SJSA1 (cell line): ENCODE measurements at places on chromosomes 1 and 21.

GRCh38 chr21:38307771-38308531 is 51.2 kb downstream of the KCNJ15 start:
- peak overlapping the region; percentile 87 for H3K27ac ChIP-seq
- DNase-seq, result peak; percentile 79
- H3K4me1 ChIP-seq, result peaks cover 41% of the 10 kb centered on the region
- H3K27me3 ChIP-seq, result no peaks in the 10 kb centered on the region
- H3K36me3 ChIP-seq, result no peaks in the 10 kb centered on the region

DNA sequence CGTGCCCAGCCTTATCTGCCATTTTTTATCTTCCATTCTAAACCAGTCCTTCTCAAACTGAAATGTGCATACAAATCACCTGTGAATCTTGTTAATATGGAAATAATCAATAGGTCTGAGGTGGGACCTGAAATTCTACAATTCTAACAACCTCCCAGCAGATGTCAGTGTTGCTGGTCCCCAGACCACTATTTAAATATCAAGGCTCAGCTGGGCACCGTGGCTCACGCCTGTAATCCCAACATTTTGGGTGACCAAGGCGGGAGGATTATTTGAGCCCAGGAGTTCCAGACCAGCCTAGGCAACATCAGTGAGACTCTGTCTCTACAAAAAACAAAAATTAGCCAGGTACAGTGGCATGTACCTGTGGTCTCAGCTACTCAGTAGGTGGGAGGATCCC is 4.1 kb downstream of the UQCRHL start:
- H3K4me1 ChIP-seq, result peaks cover 48% of the 10 kb centered on the region
- DNase-seq, result no peak
- no peaks in the 10 kb centered on the region for H3K36me3 ChIP-seq

GRCh38 chr1:68565923-68566322 is 69.0 kb upstream of the DEPDC1 start:
- H3K36me3 ChIP-seq, result no peaks in the 10 kb centered on the region
- no peaks in the 10 kb centered on the region for H3K27me3 ChIP-seq

DNA sequence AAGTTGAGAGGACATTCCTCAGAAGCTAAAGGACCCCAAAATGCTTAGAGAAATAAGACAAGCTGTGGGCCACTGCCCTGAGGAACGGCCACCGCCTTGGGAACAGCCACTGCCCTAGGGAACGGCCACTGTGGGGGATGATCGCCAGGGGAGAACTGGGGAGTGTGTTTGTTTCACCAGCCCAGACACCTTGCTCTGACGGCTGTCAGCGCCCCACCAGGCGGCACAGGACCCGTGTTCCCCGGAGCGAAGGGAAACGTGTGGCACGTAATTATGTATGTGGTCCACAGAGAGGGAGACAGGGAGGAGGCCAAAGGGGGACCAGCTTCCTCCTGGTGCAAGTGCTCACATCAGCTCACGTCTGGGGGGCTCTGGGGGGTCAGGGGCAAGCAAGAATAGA is 45.8 kb upstream of the RIPK4 start:
- H3K27me3 ChIP-seq, result no peaks in the 10 kb centered on the region
- H3K36me3 ChIP-seq, result peaks cover 9% of the 10 kb centered on the region
- H3K4me3 ChIP-seq, result no peak overlapping the region
- H3K4me1 ChIP-seq, result peaks cover 7% of the 10 kb centered on the region

DNA sequence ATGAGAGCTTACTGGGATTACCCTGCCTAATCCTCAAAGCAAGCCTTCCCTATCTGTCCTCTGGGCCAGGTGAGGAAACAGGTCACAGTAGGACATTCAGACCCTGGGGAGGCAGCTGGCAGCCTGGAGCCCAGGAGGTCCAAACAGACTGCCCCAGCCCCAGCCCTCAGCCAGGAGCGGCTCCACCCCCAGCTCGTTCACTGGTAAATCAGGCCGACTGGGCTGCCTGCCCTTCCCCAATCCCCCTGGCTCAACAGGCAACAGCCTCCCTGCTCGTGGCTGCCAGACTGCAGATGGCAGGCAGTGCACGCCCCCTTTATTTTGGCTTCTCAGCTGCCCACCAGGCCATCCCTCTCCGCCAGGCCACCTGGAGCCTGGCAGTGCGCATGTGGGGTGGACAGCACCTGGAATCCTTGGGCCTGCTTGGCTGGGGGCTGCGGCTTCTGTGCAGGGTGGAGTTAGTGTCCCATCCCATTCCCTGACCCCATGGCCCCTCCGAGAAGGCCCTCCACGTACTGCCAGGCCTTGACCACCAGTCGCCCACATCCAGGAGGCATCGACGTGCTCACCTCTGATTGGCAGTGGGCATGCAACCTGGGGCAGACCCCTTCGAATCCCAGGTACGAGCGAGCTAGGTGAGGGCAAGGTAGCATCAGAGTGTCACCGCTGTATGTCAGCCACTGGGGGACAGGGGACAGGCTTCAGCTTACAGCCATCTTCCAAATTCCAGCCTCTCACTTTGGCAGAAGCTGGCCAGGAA is 11.2 kb upstream of the ZNF670 start:
- H3K27me3 ChIP-seq, result no peaks in the 10 kb centered on the region
- no peaks in the 10 kb centered on the region for H3K36me3 ChIP-seq
- no peak overlapping the region for H3K4me3 ChIP-seq
- no peak overlapping the region for H3K27ac ChIP-seq
